Fibroblast of the aortic adventitia (primary cell): ENCODE measurements at places on chromosomes 16 and 17. TPM values are rescaled to one million over a fixed set of nuclear protein-coding genes. Genes with fewer than 3 reads are reported as not detected.

GRCh38 chr16:57651344-57652333 is 16.5 kb upstream of the ADGRG3 start:
- DNase-seq, result no peak

- peak; percentile 6 for DNase-seq
These were observed 141.6 kb downstream of the CDRT15L2 start for GRCh38 chr17:20721171-20721570.

DNA sequence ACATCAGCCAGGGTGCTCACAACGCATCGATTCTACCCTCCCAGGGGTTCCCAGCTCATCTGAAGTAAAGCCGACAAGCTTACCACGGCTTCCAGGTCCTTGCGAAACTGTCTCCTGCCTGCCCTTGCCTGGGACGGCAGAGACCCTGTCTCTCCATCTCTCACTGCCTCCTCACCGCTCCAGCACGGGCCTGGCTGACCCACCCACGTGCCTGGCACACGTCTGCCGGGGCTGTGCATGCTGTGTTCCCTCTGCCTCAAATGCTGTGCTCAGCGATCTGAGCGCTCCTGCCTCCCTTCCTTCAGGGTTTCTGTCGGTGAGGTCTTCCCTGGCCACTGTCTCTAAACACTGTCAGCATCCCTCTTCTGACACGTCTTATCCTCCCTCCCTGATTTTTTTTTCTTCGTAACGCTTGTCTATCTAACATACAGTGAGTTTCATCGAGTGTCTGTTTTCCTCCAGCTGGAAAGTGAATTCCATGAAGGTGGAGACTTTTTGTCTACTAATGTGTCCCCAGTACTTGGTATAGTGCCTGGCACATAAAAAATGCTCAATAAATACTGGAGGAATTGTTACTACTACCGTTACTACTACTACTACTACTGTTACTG is 208.4 kb downstream of the IRF8 start:
- DNase-seq, result no peak

GRCh38 chr16:48676836-48677235 is 66.9 kb upstream of the N4BP1 start:
- peak; percentile 41 for DNase-seq

GRCh38 chr17:71234349-71234748 is 886.5 kb upstream of the SOX9 start:
- DNase-seq, result no peak

Gene KRT12
- not detected in 2 replicates for total RNA-seq

- no peak for DNase-seq
These were observed 17.4 kb upstream of the MYO15B start for GRCh38 chr17:75570034-75570676.

Gene TP53TG3B
- total RNA-seq, result not detected in 2 replicates

DNA sequence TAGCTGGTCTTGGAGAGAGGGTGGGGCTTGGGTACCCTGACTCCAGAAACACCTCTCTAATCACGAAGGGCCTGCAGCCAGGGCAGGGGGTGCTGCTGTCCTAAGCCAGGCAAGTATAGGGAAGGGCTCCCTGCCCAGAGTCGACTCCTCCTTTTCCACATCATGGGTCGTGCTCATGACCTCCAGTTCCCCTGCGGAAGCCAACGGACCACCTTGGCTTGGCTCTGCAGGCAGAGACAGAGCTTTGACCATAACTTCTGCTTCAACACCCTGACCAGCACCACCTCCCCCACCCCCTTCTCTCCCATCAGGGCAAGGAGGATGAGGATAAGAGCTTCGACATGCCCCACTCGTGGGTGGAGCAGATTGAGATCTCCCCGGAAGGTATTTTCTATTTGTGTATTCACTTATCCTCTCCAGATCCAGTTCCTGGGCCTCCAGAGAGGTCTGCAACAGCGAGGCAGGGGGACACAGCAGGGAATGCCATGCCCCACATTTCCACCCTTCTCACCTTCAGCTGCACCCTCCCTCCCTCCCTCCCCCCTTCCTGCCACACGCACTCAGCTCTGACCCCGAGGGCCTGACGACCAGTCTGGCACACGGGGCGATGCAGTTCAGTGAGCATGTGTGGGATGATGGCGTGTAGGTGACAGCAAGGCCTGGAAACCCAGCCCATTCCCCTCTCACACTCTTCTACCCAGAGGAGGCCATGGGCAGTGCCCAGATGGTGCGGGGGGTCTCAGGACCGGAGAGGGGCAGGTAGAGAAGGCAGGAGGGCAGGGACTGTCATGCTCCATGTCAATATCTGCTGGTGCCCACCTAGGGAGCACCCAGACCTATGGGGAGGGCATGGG is 14.0 kb upstream of the KATNB1 start:
- DNase-seq, result no peak

DNA sequence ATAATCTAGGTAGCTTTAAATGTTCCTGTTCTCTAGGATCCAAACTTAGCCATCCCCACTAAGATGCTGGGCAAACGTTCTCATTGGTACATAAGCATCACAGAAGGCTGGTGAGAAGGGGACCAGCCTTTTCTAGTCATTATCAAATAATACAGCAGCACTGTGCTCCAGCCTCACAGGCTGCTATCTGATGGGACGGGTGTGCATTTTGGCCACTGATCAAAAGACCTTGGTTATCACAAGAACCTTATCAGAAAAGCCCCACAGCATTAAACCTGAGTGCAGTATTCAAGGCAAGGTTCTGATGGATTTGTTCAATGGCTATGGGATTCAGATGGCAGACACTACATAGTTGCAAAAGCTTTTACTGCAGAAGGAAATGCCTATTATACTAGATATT is 19.1 kb upstream of the KPNB1 start:
- no peak for DNase-seq

DNA sequence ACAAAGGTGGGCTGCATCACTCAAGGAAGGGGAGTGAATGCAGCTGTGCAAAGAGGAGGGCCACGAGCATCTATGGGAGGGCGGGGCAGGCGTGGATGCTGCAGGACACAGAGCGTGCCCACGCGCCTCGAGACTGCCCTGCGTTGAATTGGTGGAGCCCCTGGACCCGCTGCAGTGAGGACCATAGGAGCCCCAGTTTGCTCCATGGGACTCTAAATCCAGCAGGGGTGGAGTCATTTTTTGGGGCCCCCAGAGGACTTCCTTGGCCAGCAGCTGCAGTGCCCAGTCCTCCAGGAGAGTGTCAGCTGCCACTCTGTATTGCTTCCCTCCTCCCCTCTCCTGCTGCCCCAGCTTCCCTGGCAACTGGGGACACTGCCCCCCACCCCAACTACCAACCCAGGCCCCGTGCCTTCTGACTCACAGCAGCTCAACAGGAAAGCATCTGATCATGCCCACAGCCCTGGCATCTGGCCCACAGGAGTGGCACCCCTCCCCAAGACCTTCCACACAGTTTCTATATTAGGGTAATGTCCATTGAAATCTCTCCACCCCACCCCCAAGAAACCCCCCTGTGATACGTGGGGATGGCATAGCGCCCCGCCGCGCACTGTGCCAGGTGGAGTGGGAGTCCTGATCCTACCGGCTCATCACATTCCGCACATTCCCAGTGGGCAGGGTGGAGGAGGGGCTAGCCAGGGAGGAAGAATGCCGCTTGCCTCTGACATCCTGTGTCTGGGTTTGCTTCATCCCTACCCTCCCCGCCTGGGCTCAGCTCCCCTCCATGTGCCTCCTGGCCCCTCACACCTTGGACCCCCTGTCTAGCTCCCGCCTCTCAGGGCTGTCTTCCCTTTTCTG is 27.8 kb upstream of the ITGA3 start:
- peak; percentile 26 for DNase-seq

GRCh38 chr17:82198092-82198491 is 14.6 kb downstream of the CCDC57 start:
- no peak for DNase-seq

Gene KRTAP2-1
- not detected in 2 replicates for total RNA-seq

DNA sequence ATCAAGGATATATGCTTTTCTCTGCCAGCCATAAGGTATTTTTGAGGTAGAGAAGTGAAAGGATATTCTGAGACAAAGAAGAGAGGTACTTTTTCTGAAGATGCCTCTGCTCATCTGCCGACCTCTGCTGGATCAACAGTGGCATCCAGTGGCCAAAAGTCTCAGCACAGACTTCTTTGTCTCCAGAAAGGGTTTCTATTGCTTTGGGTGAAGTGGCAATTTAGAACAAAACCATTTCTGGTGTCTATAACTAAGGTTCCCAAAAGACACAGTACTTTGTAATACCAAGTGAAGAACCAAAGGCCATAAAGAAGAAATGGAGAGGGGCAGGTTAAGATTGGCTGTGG is 155.2 kb upstream of the C17orf78 start:
- peak; percentile 34 for DNase-seq

DNA sequence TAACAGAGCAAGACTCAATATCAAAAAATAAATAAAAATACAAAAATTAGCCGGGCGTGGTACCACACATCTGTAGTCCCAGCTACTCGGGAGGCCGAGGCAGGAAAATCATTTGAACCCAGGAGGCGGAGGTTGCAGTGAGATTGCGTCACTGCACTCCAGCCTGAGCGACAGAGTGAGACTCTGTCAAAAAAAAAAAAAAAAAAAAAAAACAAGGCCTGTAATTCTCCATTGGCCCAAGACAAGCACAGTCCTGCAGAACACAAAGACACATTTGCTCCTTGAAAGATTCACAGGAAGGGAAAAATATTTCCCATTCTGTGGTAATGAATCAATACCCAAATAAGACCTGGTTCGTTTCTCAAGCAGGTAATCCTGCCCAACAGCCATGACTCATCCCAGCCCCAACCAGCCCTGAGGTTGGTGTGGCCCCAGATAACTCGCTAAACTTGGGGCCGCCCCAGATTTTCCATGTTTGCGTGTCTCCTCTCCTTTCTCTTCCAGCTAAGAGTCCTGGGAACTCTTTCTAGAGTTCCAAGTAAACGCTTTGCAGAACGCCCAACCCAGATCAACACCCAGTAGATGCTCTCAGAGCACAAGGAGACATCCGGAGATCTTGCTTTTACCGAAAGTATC is 40.3 kb upstream of the SNN start:
- peak; percentile 97 for DNase-seq

DNA sequence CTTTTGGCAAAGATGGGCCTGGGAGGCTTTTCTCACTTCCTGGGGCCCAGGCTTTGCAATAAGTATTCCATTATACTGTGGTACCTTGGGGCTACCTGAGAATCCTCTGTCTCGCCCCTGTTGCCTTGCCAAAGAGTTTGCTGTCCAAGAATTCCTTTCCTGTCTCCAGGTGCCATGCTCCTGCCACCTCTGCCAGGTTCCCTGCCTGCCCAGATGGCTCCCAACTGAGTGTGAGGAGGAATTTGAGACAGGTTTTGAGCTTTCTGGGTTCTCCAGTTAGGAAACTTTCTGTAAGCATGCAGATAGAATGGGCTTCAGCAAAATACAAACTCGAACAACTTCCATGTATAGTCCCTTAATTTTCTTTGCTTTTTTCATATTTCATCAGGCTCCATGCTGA is 5.8 kb downstream of the MAPT start:
- no peak for DNase-seq

Gene TBC1D3
- not detected in 2 replicates for total RNA-seq

GRCh38 chr16:14236401-14236800 is 165.3 kb downstream of the MRTFB start:
- DNase-seq, result no peak

GRCh38 chr16:49828533-49829267 is 27.2 kb downstream of the ZNF423 start:
- no peak for DNase-seq

GRCh38 chr16:80536238-80536637 is 4.6 kb upstream of the DYNLRB2 start:
- no peak for DNase-seq

DNA sequence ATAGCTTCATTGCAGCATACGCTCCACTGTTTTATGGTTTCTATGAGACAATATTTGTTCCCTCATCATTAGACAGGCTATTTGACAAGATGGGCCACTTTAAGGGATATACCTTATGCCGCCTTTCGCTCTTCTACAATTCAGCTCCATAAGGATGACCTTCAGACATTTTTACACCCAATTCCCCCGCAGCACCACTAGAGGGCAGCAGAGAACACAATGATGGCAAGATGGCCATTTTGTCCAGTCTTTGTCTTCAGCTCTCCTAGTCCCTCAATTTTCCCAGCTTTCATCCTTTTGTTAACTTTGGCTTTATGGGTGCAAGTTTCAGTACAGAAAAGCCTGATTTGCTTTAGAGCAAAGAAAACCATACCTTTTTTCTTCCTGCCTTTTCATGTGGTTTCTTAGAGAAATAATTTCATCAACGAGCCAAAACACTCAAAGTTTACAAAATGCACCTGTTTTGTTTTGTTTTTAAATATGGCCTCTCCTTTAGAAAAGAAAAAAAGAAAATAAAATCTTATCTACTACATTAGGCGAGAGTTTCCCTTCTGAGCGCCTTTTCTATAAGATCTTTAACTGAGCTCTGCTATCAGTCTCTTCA is 355.3 kb downstream of the TOX3 start:
- DNase-seq, result peak; percentile 73

GRCh38 chr17:68701046-68701445 is 99.9 kb upstream of the FAM20A start:
- DNase-seq, result peak; percentile 72

- DNase-seq, result peak; percentile 71
These were observed 1.4 kb upstream of the HS3ST3B1 start for GRCh38 chr17:14299280-14300141.

GRCh38 chr17:83196024-83196365 is 116.6 kb downstream of the METRNL start:
- peak; percentile 89 for DNase-seq

Gene CES1
- total RNA-seq, result 0.09 TPM in 1 of 2 replicates, not detected in the other

DNA sequence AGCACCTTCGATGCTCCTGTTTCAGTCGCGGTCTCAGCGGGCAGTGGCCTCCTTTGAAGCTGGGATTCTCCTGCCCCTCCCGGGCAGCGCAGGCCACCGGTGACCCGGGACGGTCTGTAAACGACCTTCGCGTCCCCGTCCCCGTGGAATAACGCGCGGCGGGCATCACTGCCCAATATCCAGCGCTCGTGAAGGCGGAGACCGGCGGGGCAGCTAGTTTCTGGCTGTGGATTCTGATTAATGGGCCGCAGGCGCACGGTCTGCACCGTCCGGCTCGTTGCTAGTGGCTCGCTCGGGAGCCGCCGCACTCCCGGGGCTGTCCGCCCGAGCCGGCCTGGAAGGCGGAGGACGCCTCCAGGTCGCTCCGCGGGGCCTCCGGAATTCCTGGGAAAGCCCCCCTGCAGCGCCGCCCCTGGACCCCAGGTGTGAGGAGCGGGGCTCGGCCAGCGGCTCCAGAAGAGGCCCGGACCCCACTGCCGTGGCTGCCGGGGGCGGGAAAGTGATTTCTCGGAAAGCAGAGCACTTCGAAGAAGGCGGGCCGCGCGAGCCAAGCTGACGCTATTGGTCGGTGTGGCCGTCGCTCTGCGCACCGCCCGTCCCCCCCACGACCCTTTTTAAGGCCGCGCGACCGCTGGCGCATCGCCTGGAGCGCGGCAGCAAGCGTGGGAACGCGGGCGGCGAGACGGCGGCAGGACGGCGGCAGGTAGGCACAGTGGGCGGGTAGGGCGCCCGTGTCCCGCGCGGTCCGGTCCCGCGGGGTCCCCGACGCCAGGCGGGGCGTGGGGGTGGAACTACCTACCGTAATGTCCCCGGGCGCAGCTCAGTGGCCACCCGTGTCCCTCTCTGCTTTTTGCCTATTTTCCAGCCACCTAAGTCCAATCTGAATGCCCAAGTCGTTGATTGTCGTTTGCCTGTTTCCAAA is at the start of gene IRF8:
Gene IRF8 (plus strand): TSS at position 642 of the 922 bp plus-strand sequence. CDS start 3,854 bp downstream, outside the sequence.
- no peak for DNase-seq

Gene USP6
- not detected in 2 replicates for total RNA-seq
